ENCODE measurements at places on chromosomes 3 and 15. TPM values are rescaled to one million over a fixed set of nuclear protein-coding genes. Genes with fewer than 3 reads are reported as not detected.

- H3K4me1 ChIP-seq = peaks cover 14% of the 10 kb centered on the region
- no peak overlapping the region for H3K4me3 ChIP-seq
- no peak for DNase-seq
- no peaks in the 10 kb centered on the region for H3K27me3 ChIP-seq
- no peaks in the 10 kb centered on the region for H3K36me3 ChIP-seq
Observed at GRCh38 chr3:60399861-60400845, 851.1 kb downstream of the FHIT start.

- DNase-seq = peak; percentile 7
- no peak overlapping the region for H3K4me3 ChIP-seq
- peaks cover 3% of the 10 kb centered on the region for H3K4me1 ChIP-seq
- peaks cover 4% of the 10 kb centered on the region for H3K36me3 ChIP-seq
- no peaks in the 10 kb centered on the region for H3K27me3 ChIP-seq
- no peak overlapping the region for H3K27ac ChIP-seq
Observed at GRCh38 chr15:81789403-81789802, 256.4 kb downstream of the MEX3B start.

The SNX22 gene
- total RNA-seq = 1.6 TPM

DNA sequence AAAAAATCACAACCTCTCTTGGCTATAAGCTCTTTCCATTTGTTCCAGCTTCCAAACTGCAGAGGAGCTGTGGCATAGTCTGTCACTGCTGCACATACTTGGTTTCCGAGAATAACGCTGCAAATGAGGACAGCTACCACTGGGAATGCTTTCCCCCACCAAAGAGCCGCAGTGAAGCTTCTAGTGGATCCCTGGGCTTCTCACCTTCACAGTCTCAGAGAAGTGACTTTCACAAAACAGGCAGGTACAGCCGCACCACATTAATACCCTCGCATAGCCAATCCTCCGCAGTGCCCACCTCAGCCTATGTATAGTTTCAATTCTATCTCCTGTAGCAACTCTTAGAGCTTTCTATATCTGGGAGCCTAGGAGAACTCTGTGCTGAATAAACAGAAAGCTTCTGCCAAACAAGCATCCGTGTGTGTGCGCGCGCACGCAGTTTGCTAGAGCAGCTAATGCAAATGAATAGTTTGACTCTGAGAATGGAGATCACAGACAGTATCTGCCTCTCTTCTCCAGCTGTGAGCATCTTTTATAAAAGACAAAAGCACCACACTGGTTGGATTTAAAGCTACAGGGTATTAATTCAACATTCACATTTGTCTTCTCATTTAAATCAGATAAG is 81.9 kb upstream of the PLXND1 start:
- H3K36me3 ChIP-seq = no peaks in the 10 kb centered on the region
- peaks cover 18% of the 10 kb centered on the region for H3K4me1 ChIP-seq
- no peaks in the 10 kb centered on the region for H3K27me3 ChIP-seq
- H3K27ac ChIP-seq = peak overlapping the region; percentile 79

The FANCD2OS gene
- not detected for total RNA-seq

DNA sequence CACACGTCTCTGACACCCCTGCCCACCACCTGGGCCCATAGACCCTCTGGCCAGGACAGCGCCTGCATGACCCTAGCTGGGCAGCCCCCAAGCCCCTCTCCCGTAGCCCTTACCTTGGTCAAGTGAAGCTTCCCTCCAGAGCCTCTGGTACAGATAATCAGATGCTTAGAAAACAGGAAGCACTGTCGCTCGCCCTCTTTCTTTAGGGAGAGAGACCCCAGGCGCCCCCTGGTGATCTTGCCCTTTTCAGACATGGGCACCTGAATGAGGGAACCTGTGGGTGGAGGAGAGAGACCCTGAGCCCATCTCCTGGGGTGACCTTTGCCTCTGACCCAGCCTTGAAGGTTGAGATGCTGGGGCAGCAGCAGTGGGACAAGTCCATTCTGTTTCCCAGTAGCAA is 65.4 kb downstream of the RASGRF1 start:
- H3K27me3 ChIP-seq = no peaks in the 10 kb centered on the region
- H3K4me1 ChIP-seq = no peaks in the 10 kb centered on the region
- H3K36me3 ChIP-seq = no peaks in the 10 kb centered on the region
- DNase-seq = peak; percentile 76

The GOLGA8O gene
- total RNA-seq = not detected

- H3K4me1 ChIP-seq = no peaks in the 10 kb centered on the region
- H3K4me3 ChIP-seq = no peak overlapping the region
- H3K27me3 ChIP-seq = no peaks in the 10 kb centered on the region
- no peak for DNase-seq
- H3K27ac ChIP-seq = no peak overlapping the region
Observed at GRCh38 chr3:38214560-38214959, 49.2 kb downstream of the OXSR1 start.

GRCh38 chr3:23480329-23480714 is 277.2 kb downstream of the UBE2E2 start:
- no peaks in the 10 kb centered on the region for H3K27me3 ChIP-seq
- H3K27ac ChIP-seq = no peak overlapping the region
- H3K36me3 ChIP-seq = no peaks in the 10 kb centered on the region

- DNase-seq = no peak
- H3K36me3 ChIP-seq = no peaks in the 10 kb centered on the region
- no peaks in the 10 kb centered on the region for H3K4me1 ChIP-seq
- no peak overlapping the region for H3K4me3 ChIP-seq
- H3K27ac ChIP-seq = no peak overlapping the region
- H3K27me3 ChIP-seq = peaks cover 13% of the 10 kb centered on the region
Observed at GRCh38 chr3:133717424-133717823, 28.8 kb upstream of the TF start.

The PLA2G4E gene
- not detected for total RNA-seq

DNA sequence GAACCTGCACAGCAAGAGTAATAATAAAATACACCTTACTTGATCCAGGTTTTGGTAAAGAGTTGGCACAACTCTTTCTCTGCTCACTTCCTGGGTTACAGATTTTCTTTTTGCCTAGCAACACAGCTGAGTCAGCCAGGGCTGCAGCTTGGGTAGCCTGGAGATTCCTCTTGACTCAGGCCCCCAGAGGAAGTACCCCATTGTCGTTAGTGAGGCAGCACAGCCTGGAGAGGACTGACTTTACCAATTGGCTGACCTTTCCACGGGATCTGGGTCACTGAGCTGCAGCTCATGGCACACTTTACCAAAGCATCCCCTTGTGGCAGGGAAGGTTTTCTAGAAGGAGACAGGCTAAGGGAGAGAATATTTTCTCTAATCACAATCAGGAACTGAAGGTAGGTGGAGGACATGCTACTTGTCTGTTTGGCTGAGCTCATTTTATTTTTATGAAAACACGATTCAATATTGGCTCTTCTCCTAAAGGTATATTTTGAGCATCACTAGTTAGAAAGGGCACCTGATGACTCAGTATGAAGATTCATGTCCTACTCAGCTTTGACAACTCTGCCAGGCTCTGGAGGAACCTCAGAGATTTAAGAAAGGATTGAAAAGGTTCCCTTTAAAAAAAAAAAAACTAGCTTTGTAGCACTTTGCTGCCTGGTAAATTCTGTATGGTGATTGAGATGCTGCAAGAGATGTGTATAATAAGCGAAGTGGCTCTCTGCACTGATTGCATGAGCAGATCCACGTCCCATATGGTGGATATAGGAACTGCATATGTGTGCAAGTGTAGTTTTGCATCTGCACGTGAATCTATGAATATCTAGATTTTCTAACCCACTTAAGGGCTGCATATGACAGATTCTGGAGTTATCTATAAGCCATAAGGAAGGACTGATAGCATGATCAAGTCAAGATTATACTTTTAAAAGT is 124.8 kb downstream of the CHDH start:
- peaks cover 24% of the 10 kb centered on the region for H3K27me3 ChIP-seq
- peak; percentile 66 for DNase-seq
- H3K4me1 ChIP-seq = no peaks in the 10 kb centered on the region
- H3K27ac ChIP-seq = no peak overlapping the region
- no peaks in the 10 kb centered on the region for H3K36me3 ChIP-seq
- no peak overlapping the region for H3K4me3 ChIP-seq

The KIF23 gene
- 58.0 TPM for total RNA-seq

GRCh38 chr3:113404637-113405036 is 36.7 kb downstream of the CFAP44 start:
- no peak overlapping the region for H3K4me3 ChIP-seq

Data from endodermal cell (in vitro differentiated cells).